ENCODE measurements at places on chromosomes 4 and X. TPM values are rescaled to one million over a fixed set of nuclear protein-coding genes. Genes with fewer than 3 reads are reported as not detected.

DNA sequence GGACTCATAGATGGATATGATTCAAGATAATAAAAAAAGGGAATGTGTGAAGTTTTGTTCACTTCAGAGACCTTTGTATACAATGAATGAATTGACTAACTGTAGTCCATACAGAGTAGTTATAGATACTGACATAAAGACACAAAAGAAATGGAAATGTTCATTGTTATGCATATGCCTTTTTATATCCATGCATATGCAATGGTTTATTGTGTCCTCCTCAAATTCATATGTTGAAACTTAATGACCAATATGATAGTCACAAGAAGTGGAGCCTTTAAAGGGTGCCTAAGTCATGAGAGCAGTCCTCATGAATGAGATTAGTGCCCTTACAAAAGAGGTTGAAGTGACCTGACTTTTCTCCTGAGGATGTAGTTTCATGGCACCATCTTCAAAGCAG is 467.5 kb upstream of the NDST4 start:
- DNase-seq = no peak

DNA sequence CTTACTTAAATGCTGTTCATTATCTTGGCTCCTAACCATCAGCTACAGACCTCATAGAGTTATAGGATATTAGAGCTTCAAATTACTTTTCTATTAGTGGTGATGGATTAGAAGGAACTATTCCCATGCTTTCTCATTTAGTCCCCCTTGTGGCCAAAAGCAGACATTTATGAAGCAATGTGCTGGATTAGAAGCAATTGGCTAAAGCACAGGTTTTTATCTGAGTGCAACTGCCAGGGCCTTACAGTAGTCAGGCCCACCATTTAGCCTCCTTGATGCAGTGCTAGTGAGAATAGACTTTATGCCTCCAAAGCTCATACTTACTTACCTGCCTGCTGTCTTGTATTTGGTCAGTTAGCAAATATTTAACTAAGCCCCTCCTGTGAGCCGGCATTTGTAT is 93.0 kb downstream of the TSPAN7 start:
- no peak for DNase-seq

GRCh38 chr4:156280686-156281085 is 327.0 kb upstream of the CTSO start:
- no peak for DNase-seq

F11 gene
- 0.99 TPM for total RNA-seq

TKTL1 gene
- not detected for total RNA-seq

DNA sequence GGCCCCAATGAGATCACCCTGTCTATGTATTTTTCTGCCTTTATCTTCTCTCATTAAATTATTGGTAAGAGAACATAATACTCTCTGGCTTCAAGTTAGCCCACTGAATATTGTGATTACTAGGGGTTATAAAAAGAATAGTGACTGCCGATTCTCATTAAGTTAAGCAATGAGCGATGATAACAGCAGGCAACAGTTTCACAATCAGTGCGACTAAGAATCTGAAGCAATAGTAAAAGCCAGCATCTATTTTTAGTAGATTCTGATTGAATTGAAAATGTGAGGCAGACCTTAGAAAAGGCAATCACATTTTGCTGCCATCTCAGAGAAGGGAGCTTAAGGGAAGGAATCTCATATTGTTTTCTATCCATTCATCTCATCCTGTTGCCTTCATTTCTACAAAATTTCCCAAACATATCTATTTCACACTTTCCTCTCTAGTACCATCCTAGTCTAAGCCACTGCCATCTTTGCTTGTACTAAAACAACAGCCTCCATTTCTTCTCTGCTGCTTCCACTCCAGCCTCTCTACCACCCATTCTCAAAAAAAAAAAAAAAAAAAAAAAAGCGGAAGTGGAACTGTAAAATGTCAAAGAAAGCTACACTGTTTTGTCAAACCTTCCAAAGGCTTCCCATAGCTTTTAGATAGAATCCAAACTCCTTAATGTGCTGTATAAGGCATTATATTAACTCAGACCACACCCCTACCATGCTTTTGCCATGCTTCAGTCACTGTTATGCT is 17.4 kb downstream of the GABRA4 start:
- DNase-seq = no peak

DNA sequence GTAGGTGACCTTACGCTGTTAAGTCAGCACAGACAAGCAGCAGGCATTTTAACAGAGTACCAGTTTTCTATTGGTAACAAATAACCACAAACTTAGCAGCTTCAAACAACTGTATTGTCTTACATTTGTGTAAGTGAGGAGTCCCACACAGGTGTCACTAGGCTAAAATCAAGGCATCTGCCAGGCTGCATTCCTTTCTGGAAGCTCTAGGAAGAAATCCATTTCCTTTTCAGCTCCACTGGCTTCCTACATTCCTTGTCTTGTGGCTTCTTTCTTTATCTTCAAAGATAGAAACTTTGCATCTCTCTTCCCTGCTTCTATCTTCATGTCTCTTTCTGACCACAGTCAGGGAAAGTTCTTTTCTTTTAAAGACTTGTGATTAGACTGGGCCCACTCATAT is 139.9 kb downstream of the TMEM144 start:
- no peak for DNase-seq

NAP1L2 gene
- 15.8 TPM for total RNA-seq

SMIM10L2A gene
- 5.0 TPM for total RNA-seq

GPR119 gene
- total RNA-seq = not detected

DNA sequence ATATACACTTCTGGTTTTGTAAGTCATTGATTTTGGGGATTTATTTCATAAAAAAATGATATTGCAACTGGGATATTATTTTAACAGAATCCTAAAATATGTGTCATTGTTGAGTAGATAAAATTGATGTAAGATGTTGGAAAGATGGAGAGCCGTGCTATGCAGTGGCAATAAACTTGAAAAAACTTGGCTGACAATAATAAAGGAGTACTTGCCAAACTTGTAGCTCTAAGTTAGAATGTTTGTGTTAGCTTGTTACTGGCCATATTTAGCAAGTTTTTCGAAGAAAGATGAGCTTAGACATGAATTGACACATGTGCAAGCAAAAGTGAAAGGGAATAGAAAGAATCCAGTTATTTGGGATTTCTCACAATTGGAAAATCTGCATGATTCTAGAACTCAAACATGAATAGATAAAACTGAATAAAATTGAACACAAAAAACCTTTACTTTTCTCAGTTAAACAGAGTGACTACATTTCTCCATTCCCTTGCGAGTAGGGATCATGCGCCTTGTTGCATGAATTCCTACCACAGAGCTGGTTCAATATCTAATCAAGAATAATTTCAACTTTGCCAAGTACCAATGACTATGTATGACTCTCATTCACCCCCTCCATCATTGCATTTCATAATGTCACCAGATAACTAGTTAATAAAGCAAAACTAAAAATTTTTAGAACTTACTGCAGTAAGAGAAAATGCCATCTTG is 327.8 kb downstream of the CAMK2D start:
- DNase-seq = no peak

DNA sequence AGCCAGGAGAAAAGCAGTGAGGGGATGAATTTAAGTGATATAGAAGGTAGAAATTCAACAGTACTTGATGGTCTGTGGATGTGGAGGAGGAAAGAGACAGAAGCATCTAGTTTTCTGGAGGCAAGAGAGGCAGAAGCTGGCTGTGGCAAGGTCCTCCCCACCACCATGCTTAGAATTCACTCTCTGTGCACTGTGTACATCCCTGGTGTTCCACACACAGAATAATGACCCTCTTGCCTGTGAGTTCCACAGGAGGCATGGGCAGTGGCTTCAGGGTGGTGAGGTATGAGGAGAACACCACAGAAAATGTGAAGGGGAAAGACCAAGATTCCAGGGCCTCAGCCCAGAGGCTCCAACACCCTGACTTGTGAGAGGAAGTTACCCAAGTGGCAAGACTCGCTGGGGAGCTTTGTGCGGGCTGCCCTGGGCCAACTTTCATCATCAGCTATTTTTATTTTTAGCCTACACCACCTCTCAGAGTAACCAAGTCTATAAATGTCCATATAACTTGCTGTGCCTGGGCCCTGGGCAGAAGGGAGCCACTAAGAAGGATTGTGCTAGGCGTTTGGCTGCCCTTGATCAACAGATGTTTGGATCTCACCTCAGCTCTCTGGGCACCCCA is 7.8 kb upstream of the INTS6L start:
- no peak for DNase-seq

DNA sequence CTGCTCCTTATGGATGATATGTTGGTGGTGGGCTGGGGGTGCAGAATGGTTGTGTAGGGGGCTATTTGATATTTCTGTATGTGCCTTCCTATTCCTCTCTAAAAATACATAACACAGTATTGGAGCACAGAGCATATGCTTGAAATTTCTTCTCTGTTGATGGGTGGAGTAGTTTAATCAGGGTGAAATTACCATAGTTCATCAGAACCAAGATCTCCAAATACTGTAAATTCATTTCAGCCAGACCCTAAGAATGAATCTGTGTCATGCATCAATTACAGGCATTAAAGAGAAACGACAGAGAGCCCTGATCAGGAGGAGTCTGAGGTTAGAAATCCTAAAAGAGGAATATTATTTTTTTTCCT is 25.1 kb upstream of the CCDC149 start:
- no peak for DNase-seq

DNA sequence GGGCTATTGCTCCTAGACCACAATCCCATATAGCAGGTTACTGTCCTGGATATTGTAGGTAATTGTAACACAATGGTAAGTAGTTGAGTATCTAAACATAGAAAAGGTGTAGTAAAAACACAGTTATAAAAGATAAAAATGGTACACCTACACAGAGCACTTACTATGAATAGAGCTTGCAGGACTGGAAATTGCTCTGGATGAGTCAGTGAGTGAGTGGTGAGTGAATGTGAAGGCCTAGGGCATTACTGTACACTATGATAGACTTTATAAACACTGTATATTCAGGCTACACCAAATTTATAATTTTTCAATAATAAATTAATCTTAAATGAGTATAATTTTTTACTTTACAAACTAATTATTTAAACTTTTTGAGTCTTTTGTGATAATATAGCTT is 425.7 kb downstream of the PABPC4L start:
- DNase-seq = no peak

DNA sequence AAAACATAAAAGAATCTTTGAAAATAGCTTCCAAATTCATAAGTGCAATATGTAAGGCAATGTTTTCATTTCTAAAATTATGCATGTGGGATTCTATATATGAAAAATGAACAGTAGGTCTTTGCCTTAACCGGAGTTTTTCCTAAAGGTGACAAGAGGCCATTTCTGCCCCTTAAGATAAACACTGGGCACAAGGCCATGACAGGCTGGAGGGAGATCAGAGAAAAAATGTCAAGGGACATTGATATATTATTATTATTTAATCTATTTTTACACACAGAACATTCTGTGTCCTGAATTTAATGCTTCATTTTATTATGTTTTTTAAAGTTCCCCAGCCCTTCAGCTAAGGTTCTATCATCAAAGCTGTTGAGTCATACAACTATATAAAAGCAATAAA is 118.8 kb downstream of the CHM start:
- no peak for DNase-seq

DNA sequence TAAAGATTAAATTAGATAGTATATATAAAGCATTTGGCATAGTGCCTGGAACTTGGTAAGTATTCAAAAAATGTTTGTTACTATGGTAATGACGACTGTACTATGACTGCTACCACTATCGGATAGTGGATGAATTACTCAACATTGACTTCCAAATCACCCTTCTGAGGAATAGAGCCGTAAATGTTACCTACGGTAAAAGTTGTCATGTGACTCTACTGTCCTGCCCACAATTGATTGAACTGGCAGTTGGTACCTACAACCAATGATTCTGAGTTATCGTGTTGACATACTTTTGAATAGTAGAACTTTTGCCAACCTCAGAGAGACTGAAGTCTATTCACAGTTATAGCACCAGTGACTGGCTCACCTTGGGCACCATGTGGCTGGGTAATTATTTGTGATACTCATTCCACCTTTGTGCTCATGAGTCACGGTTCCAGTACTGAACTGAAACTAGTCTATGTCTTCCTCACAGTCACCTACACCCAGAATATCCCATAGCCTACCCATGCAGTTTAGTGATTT is 185.5 kb upstream of the PITX2 start:
- DNase-seq = no peak

DNA sequence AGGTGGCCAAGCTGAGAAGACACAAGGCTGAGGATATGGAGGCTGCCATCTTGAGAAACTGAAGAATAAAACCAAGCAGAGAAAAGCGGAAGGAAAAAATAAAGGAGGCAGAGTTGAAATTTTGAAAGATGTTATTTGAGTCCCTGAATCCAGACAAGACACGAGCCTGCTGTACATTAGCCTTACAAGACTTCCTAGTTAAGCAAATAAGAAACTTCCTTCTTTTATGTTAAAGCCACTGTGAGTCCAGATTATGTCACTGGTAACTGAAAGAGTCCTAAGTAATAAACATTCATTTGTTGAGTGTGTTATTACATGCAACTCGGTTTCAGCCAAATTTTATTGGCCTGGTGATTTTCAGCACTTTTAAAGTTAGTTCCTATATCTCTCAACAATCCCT is 30.4 kb downstream of the DRD5 start:
- DNase-seq = no peak

DNAAF6 gene
- total RNA-seq = not detected

DNA sequence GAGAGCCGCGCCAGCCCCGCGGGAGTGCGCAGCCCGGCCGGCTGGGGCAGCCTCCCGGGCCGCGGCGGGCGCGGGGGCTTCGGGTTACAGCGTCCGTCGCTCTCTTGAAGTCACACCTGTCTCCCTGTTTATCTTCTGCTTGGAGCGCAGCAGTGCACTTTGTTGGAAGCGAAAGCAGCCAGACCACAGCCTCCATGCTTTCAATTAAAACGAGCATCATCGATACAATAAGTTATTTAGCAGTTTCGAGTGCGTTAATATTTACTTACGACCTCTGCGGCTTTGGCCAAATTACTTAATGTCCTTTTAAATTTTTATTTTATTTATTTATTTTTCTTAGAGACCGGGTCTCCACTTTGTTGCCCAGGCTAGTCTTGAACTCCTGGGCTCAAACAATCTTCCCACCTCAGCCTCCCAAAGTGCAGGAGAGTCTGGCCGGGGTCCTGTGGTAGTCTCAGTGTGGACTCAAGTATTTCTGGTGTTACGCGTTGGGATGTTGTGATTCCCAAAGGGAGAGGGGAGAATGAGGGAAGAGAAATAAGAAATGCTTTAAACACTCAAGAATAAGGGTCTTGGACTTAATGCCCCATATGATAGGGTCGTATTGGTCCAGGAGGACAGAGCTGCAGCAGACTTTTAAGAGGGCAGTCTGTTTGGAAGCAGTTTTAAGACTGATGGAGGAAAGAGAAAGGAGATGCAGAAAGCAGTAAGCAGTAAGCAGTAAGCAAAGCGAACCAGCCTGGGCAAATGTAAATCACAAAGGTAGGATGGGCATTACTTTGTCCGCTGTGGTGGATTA is 504 bp upstream of the PDLIM3 start:
- no peak for DNase-seq

FABP2 gene
- not detected for total RNA-seq

PWWP3B gene
- 0.86 TPM for total RNA-seq

DNA sequence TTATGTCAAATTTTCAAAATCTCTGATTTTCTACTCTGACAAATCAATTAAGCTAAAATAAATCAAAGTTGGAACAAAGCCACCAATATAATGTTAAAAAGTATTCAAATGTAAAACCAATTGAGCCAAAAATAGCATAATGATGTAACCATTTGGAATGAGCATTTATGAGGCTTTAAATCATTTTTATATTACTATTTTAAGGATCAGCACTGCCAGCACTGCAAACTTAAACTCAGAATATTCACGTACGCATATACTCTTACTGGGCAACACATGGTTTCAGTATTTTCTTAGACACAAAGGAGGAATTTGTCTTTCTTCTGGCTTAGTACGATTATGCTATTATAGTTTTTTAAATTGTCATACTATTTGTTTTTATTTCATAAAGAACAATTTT is 52.2 kb downstream of the AFAP1 start:
- no peak for DNase-seq

- DNase-seq = no peak
These were observed 11.8 kb downstream of the DGKQ start for GRCh38 chr4:961351-962230.
